ENCODE measurements at places on chromosomes 13 and 19.

DNA sequence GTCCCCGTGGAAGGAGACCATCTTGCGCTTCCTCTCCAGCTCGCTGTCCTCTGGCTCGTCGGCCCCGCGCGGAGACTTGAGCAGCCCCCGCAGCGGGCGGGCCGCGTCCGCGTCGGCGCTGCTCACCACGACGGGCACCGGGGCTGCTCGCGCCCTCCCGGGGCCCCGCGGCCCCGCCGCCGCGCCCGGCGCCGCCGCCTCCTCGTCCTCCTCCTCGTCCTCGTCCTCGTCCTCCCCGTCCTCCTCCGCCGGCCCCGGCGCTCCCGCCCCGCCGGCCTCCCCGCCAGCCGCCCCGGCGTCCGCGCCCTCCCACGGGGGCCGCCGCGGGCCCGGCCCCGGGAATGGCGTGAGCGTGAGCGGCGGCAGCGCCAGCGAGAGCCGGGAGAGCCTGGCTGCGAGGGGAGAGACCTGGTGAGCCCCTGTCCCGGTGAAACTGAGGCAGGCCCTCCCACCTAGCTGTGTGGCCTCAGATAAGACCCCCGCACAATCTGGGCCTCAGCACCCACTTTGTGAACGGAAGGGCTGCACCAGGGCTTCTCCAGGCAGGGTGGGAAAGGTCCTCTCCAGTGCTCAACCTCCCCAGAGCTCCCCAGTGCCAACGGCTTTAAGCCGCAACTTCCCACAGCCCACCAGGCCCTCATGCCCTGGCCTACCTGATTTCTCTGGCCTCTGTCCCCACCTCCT, 17.8 kb downstream of the LMTK3 start:
- DNase-seq: no peak

DNA sequence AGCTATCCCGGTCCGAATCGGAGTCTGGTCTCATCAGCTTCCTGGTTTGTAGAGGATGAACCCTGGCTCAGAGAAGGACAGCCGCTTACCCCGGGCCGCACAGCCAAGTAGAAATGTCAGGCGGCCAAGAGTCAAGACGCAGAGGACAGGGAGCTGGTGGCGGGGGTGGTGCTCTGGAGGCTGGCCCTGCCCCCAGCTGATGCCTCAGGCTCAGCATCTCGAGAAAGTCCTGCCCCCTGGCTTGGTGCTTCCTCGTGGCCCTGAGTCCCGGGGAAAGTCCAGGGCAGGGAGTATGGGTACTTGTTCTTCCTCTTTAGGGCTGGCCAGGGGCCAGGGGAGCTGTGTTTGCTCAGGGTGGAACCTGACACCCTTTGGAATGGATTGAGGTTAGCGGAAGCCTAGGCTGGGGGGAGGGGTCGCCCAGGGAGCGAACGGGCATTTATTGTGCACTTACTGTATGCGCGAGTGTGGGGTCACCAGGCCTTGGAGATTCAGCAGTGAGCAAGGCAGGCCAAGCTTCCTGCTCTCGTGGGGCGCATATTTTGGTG, 2.2 kb downstream of the TJP3 start:
- DNase-seq: peak; percentile 15

DNA sequence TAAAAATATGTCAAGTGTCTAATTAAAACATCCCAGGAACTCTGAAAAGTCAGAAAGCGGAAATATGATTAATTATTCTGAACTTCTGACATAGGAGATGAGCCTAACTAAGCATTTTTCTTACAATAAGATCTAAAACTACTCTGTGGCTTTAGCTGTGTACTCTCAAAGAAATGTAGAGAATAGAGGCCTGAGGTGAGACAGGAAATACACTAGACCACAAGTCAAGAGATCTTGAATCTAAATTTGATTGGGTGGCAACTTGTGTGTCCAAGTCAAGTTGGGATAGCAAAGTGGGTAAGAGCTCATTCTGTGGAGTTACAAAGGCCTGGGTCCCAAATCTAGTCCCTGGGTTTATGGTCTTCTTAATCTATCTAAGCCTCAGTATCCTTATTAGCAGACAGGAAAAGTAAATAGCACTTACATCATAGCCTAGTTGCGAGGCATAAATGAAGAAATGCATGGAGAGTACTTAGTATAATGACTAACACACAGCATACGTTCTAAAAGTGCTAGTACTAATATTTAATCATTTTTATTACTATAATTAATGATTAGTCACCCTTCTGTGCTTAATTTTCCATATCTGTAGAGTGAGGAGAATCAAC, 9.4 kb upstream of the LRRC63 start:
- DNase-seq: no peak

GRCh38 chr13:113078902-113079780, 26.4 kb upstream of the F7 start:
- DNase-seq: peak; percentile 54
